ENCODE measurements at places on chromosomes 6 and 20.
A peak's percentile ranks its signal among the peaks of the same experiment; 100 is the strongest.

- no peak for DNase-seq
These were observed 77.5 kb upstream of the BEND3 start for GRCh38 chr6:107192830-107193229.

DNA sequence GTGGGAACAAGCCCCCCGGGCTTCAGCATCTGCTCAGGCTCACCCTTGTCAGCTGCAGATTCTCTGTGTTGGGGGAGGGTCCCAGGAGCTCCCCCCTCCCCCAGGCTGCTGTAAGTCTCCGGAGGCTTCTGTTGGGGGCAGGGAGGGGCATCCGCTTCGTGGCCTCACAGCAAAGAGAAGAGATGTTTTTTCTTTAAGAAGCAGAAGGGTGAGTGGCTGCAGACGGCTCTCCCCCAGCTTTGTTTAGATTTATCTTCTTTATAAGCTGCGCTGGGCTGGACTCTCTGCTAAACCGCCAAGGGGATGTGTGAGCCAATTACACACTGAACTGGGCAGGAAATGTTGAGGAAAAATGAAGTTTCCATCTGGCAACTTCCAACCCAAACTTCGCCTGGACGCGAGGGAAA, 48.7 kb upstream of the GATA5 start:
- DNase-seq: no peak

DNA sequence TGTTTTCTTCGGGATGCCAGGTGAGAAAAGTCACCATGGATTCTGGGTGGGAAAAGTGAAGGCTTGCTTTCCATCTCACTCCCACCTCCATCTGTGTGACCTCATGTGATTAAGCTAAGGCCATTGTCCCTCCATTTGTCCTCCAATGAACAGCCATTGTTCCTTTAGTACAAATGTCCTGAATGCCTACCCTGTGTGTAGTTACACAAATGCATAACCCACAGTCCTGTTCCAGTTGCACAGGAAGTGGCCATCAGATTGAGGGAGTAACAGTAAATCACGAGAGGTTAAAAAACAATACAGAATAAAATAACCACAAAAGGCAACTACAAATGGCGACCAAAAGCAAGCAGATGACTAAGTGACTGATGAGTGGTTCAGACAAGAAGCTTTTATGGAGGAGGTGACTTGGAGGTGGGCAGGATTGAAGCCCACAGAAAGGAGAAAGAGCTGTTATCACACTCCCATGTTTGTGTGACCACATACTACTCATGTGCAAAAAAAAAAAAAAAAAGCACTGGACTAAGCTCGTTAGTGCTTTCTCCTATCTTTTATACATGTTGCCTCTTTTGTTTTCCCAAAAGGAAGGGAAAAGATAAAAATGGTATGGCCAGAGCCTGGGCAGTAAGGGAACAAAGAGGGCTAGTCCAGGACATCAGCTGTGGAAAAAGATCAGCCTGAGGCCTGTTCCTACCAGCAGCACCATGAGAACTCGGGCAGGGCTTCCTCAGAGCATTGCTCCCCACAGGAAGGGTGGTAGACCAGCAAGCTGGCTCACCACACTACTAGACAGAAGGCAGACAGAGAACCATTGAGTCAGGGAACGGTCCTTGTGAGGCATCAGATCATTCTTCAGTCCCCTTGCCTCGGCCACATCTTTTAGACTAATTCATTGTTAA, 111.0 kb downstream of the TFAP2A start:
- DNase-seq: no peak

GRCh38 chr6:105179244-105180065, at the start of gene POPDC3:
Gene POPDC3 (minus strand): TSS chr6:105180014. CDS start chr6:105161909, 18,105 bp downstream.
- DNase-seq: peak; percentile 53

- no peak for DNase-seq
These were observed 35.1 kb upstream of the FKBP1C start for GRCh38 chr6:63176181-63176580.

DNA sequence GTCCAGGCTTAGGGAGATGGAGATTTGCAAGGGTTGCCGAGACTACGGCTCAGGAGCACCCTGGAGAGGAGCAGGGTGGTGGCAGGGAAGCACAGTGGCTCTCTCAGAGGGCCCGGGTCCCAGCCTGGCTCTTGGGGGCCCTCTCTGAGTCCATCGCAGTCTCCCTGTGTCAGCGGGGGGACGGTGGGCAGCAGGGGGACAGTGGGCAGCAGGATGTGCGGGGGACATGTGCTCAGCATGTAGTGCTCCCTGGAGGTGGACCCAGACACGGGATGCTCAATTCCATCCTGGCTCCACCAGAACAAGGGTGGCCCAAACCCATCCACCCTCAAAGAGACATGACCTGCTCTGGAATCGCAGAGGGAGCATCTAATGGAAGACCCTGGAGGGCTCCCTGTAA, 43.0 kb upstream of the ZBP1 start:
- no peak for DNase-seq

DNA sequence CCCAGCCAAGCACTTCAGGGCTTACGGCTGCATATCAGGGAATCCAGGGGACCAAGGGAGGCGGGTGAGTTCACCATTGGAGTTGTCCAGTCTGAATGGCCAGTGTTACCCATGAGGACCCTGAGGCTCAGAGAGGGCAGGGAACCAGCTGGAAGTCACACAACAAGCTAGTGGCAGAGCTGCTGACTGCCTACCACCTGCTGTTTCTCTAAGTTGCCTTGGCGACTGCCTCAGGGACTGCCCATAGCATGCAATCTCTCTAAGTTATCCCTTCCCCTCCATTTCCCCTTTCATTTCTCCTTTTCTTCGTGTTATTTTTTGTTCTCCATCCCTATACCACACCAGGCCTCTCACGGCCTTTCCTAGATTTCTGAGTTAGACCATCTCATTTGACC, 71.8 kb upstream of the SIRPA start:
- no peak for DNase-seq

DNA sequence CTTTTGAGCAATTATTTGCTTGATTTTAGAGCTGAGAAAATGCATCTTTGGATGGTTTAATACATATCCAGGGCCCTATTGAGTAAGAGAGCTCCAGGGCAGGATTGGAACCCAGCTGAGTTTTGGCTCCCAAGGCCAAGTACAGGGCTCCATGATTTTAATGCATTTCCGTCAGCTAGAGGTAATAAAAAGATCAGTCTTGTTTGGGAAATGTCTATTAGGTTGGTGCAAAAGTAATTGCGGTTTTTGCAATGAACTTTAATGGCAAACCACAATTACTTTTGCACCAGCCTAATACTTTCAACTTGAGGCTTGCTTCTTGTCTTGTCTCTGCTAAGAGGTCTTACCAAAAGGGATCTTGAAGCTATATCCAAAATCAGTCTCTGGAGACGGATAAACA, 29.4 kb upstream of the CDH4 start:
- DNase-seq: no peak

GRCh38 chr6:44267252-44267651, 1.9 kb upstream of the NFKBIE start:
- DNase-seq: no peak

GRCh38 chr6:126380072-126380583, 40.2 kb downstream of the CENPW start:
- DNase-seq: no peak

DNA sequence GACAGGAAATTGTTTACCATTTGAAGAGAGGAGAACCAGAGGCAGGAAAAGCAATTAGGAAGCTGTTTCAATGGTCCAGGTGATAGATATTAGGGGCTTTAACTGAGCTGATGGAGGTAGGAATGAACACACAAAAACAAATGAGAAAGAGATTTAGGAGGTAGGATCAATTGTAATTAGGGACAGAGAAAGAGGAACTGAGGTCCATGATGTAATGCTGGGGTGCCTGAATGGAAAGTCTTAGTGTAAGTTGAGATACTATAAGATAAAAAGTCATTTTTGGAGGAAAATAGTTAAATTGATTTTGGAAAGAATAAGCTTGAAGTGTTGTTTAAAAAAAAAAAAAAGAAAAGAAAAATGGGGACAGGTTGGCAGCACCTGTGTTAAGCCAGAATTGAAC, 58.5 kb upstream of the B3GAT2 start:
- no peak for DNase-seq

- no peak for DNase-seq
These were observed 22.5 kb downstream of the PREX1 start for GRCh38 chr20:48805286-48805685.

GRCh38 chr20:10555865-10556308, 117.9 kb downstream of the JAG1 start:
- DNase-seq: no peak

DNA sequence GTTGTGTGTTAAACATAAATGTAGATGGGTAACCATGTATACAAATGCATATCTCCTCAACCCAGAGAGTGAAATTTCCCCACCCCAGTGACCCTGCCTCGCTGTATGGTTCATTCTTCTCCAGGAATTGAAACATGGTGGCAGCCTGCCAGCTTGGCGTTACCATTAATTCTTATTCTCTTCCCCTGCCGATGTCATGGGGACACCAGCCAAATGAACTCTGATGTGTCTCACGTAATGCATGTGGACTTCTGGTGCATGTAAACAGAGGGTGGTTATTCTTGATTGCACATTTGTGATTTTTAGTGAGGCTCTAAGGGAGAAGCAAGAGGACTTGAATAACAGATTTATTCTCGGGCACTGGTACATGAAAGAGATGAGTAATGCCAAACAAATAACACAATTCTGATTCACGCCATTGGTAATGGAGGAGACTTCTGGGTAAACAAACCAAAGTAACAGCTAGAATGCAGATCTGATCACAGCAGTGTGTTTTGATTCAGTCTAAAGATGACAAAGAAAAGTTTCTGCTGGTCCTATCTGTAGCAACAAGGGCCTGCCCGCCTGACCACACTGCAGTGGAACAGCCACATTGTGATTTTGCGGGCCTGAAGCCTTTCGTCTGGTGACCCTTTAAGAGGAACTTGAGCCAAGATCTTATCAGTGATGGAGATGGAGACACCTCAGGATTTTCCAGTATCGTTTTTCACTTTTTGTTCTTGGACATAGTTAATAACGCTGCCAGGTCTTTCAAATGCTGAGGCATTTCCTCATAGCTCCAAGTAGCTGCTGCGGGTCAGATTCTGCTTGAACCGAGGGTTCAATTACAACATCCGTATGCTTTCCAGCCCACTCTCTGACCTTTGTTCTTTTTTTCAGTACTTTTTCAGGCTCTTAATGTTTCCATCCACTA, 171.8 kb upstream of the AKAP12 start:
- DNase-seq: peak; percentile 15

GRCh38 chr20:25097498-25097897, 15.6 kb upstream of the VSX1 start:
- DNase-seq: no peak

DNA sequence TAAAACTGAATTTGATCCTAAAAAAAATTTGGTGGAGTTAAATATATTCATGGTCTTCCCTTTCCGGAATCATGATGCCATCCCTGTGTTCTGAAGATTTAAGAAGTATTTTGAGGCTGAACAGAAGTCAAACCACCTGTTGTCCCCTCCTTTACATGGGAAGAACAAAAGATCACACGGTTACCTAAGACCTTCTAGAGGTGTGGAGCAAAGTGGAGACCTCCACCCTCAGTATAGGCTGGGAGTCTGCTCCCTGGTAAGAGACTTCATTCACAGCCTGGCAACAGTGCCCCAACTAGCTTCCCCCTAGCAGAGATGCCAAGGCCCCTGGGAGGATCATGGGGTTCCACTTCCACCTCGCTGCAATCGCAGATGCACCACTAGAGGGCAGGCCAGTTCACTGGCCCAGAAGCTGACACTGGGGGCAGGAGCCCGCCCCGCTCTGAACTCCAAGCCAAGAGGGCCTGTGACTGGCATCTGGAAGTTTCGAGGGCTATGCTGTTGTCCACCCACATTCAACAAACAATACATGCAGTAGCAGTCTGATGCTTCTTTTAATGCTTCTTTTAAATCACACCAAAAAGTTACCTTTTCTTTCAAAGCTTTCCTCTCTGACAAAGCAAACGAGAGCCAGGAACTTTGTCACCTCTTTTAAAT, 19.5 kb upstream of the UBE2J1 start:
- peak; percentile 88 for DNase-seq

DNA sequence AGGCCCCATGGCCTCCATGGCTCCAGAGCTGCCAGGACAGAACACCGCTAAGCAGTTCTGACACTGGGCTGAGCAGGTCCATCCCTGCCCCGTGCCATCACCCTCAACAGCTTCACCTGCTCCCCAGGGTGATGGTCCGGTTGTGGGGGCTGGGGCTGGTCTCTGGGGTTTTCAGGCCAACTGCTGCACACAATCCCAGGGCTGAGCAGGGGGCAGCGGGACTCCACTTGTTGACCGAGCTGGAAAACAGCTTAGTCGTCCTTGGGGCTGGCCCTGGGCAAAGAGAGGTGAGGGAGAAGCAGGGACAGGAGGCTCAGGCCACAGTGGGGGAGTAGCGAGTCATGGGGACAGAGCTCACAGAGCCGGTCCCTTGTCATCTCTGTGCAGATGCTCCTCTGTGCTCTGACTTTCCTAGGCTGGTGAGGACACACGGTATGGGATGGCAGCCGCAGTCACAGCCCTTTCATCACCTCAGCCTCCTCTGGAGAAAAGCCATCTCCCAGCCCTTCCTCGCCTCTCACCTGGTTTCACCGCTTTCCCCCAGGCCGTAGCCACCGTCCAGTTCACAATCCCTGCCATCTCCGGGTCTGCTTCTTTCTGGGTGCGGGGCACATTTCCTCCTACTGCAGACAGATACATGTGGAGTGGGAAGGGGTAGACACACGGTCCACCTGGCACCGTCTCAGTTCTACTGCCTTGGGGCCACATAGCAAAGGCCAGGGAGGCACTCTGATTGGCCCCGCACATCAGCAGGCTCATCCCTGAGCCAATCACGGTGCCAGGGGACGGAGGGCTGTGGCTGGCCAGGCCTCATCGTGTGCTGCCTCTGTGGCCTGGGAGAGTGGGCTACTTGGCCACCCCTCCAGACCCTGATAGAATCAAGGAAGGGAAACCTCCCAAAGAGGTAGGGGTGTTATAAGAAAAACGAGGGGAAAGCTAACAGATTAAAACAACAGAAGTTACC, 19.1 kb downstream of the MDFI start:
- no peak for DNase-seq

DNA sequence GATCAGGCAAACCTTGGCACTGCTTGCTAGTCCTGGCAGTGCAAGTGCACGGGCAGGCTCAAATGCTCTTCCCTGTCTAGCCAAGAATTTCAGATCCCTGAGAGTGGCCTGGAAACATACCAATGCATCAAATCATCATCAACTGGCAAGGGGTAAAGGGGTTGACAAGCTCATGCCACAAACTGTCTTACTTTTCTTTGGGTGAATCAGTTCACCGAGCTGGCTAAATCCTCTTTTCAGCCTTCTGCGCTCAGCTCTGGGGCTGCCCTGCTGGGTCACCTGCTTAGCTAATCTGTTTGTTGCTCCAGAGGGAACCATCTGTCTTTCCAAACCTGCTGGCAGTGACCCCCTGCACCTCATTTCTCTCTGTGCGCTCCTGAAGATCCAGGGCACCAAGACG, 59.5 kb downstream of the LYRM4 start:
- DNase-seq: no peak

DNA sequence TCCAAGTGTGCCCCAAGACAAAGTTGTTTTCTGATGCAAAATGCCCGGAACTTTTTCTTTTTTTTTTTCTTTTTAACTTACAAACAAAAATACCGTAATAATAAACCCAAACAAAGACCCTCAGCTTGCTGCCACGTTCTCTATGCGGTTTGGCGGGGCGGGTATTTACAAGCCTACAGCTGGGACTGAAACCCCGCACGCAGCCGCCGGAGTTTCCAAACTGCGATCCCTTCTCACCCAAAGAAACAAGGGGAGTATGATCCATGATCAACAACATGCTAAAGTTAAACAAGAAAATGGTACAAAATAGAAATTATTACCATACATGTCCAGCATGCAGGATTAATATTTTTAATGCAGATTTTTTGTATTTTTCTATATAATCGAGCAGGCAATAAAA, 2.1 kb downstream of the MAFB start:
- DNase-seq: no peak

GRCh38 chr6:130460934-130461333, 95.1 kb downstream of the TMEM200A start:
- no peak for DNase-seq

GRCh38 chr20:59120919-59121318, 42.7 kb upstream of the ZNF831 start:
- DNase-seq: no peak
